ENCODE measurements at places on chromosomes 11 and 22.

DNA sequence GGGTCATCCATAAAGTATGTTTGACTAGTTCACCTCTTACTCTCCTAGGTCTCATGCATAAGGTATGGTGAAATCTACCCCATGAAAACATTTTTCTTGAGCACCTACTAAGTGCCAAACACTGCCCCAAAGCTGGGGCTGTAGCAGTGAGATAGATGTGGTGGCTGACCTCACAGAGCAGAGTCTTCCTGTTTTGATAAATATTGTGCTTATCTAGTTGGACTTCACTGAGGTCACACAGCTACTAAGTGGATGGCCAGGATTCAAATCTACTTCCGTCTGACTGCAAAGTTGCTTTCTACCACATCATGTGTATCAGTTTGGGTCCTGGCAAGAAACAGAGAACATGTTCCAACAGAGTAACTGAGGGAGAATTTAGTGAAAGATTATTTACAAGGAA, 6.4 kb upstream of the HTATIP2 start:
- DNase-seq, result no peak

DNA sequence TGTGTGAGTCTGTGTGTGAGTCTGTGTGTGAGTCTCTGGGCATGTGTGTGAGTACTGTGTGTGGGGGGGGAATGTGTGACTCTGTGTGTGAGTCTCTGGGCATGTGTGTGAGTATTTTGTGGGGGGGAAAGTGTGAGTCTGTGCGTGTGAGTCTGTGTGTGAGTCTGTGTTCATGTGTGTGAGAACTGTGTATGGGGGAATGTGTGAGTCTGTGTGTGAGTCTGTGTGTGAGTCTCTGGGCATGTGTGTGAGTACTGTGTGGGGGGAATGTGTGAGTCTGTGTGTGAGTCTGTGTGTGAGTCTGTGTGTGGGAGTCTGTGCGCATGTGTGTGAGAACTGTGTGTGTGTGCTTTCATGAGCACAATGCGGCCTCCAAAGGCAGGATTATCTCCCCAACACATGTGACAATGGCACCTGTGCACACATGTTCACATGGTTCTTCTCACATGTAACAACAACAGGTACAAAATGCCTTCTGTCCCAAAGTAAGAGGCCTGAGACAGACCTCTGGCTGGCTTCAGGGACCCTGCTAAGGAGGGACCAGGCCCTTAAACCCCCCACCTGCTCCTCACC, 1.6 kb downstream of the CD5 start:
- no peak for DNase-seq

GRCh38 chr11:73245461-73245860, 26.7 kb upstream of the P2RY6 start:
- DNase-seq, result no peak

- peak; percentile 58 for DNase-seq
Measured at GRCh38 chr11:2387266-2387987, 10.3 kb downstream of the CD81 start.

- DNase-seq, result no peak
Measured at GRCh38 chr22:41178425-41178975, 26.6 kb upstream of the L3MBTL2 start.

DNA sequence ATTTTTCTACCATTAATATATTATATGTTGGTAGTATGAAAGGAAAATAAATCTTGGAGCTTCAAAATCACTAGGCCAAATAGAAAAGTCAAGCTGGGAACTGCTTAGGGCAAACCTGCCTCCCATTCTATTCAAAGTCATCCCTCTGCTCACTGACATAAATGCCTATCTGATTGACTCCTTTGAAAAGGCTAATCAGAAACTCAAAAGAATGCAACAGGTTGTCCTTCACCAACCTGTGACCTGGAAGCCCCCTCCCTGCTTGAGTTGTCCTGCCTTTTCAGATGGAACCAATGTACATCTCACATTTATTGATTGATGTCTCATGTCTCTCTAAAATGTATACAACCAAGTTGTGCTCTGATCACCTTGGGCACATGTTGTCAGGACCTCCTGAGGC, 3.2 kb upstream of the TRIM34 start:
- no peak for DNase-seq

All from eye (tissue), 1 donor.